ENCODE measurements at places on chromosomes 1 and 21.

DNA sequence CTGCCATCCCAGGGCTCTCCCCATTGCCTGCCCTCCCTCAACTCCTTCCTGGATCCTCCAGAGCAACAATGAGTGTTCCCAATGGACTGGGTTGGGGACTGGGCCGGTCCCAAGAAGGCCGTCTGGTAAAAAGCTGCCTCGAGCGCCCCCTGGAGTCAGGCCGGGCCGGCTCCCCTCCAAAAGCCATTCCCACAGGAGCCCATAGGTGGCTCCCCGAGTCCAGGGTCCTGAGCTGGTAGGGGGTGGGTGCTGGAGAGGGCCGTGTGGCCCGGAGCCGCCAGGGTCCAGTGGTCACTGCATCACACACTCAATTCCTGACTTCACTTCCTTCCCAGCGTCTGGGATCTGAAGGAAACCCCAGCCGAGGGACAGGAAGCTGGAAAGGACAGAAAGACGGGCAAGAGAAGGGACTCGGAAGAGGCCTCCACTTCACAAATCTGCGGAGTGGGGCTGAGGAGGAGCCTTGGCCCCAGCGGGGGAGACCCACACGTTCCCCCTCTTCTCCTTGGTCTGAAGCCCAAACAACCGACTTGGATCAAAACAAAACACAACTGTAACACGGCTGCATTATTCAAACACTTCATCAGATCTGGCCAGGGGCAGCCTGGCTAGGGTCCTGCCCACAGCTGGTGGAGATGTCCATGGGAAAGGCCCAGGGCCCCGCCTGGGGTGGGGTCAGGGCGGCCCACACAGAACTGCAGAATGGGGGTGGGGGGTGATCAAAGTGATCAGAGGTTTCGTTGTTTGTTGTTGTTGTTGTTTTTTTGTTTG, 10.9 kb upstream of the ALDH4A1 start:
- no peak for DNase-seq

GRCh38 chr1:156749419-156750118, 1.9 kb downstream of the HDGF start:
- no peak for DNase-seq

DNA sequence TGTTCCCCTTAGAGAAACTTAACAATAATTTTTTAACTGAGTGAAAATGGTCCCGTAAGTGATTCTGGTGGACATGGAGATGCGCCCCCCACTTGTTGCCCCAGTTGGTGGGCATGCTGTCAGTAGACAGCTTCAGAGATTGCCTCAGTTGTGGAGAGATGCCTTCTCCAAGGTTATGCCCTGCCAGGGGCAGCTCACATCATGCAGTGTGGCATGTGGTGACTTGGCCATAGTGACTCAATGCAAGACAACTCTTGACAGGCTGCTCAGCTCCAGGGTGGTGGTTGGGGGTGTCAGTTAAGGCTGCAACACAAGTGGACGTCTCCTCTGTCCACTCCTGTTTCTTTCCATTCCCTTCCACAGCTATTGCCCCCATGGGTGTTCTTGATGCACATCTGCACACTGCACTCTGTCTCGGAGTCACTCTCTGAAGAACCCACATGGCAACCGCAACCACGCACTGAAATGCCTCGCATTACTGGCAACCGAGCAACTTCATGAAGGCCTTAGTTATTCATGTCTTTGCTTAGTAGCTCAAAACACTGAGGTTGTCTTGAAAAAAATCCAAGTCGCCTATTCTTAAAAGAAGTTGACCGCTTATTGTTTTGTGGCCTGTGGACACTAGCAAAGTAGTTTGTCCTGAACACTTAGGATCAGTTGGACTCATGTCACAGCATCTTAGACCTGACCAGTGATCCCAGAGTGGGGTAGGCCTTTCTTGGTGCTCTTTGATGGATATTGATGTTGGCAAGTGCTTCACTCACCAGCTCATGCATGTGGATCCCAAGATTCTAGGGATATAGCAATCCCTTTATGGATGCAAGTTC, 54.8 kb upstream of the USP1 start:
- no peak for DNase-seq

GRCh38 chr1:174812656-174813055, 187.1 kb upstream of the CACYBP start:
- DNase-seq: no peak
